ENCODE measurements at places on chromosomes 3 and 15. TPM values are rescaled to one million over a fixed set of nuclear protein-coding genes. Genes with fewer than 3 reads are reported as not detected.

The RLBP1 gene
- not detected for total RNA-seq

The SLC51A gene
- total RNA-seq, result not detected

The ZSCAN29 gene
- 31.9 TPM for total RNA-seq

The NCBP2 gene
- total RNA-seq, result 65.2 TPM

The FRMD4B gene
- 1.2 TPM for total RNA-seq

The ANKUB1 gene
- not detected for total RNA-seq

The GOLGA6D gene
- total RNA-seq, result not detected

The SCN5A gene
- 0.50 TPM for total RNA-seq

The RPSA gene
- total RNA-seq, result 2,136 TPM

The ZNF592 gene
- total RNA-seq, result 3.1 TPM

The SLC22A13 gene
- 0.33 TPM for total RNA-seq

All from fibroblast of lung (primary cell).